ENCODE measurements at places on chromosomes 7 and 10.

DNA sequence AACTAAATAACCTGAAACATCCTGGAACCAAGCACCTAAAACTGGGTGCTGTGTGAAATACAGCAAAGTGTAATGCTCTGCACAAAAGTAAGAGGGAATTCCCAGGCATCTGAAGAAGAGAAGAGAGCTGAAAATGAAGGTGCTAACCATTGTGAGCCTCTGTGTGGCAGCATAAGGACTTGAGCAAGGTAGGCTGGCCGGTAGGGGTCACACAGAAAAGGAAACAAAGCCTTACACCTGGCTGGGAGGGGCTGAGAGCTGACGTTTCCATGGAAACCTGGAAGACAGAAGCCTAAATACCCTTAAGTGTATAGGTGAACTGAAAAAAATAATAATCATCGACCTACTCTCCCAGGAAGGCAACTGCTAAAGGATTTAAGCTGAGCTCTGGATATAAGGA, 48.6 kb downstream of the CUL1 start:
- DNase-seq = no peak

- DNase-seq = no peak
Measured at GRCh38 chr10:88490231-88490980, 92.7 kb downstream of the RNLS start.

- DNase-seq = no peak
Measured at GRCh38 chr10:78296785-78297184, 263.1 kb downstream of the RPS24 start.

DNA sequence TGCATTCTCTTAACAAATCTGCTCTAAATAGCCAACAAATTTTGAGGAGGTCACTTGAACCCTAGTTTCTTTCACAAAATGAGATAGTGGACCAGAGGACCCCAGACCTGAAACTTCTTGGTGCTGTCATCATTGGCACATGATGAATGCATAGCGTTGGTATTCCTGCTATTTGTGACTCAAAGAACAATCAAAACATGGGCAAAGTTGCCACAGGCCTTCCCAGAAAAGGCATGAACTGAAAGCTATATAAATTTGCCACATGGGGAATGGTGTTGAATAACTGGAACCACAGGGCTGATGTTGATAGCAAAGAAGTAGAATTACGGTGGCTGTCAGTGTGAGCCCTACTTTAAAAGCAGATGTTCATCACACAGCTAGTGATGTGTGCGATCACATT, 219.9 kb upstream of the KMT2E start:
- no peak for DNase-seq

GRCh38 chr10:124640538-124641231, 103.5 kb downstream of the FAM53B start:
- DNase-seq = peak; percentile 70

DNA sequence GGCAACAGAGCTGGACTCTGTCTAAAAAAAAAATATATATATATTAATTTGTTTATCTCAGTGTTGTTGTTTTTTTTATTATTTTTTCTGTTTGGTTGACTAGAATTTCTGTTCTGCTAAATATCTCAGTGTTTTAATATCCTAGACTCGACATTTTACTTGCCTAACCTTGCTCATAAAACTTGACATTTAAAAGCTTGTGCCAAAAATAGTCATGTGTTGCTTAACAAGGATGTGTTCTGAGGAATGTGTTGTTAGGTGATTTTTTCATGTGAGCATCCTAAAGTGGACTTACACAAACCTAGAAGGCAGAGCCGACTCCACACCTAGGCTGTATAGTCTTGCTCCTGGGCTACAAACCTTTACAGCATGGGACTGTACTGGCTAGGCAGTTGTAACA, 23.1 kb downstream of the NRBF2 start:
- no peak for DNase-seq

GRCh38 chr10:10824591-10825148, 193.0 kb upstream of the CELF2 start:
- no peak for DNase-seq

GRCh38 chr10:15864419-15864818, 4.1 kb upstream of the MINDY3 start:
- DNase-seq = no peak

- DNase-seq = no peak
Measured at GRCh38 chr10:61855771-61856170, 45.7 kb upstream of the ARID5B start.

- no peak for DNase-seq
Measured at GRCh38 chr10:27356738-27357137, 116.1 kb upstream of the ACBD5 start.

DNA sequence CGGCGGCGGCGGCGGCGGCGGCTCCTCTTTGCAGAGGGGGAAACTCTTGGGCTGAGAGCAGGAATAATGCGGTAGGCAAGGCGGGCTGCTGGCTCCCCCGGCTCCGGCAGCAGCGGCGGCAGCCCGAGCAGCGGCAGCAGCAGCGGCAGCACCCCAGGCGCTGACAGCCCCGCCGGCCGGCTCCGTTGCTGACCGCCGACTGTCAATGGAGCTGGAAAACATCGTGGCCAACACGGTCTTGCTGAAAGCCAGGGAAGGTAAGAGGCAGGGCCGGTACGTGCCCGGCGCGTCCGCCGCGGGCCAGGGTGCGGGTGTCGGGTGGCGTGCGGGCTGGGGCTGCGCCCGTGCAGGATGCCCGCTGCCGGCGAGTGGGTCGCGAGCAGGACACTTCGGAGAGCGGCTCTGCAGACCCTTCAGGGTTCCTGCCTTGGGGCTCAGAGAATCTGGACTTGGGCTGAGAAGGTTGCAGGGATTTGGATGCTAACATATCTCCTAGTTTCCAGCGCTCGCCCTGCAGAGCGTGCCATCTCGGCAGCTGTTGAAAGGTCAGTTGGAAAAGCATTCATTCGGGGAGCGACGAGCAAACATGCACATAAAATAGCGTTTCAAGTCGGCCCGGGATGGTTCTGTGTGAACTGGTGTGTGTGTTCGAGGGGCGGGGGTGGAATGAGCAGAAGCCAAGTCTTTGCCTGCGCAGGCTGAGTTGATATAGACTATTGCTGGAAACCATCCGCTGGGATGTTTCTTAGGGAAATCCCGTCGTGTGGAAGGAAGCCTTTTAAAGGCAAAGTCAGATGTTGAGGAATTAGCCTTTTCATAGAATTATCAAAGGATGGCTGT, 562 bp downstream of the GRK5 start:
- DNase-seq = no peak

Data from GM13976 (cell line).